ENCODE measurements at places on chromosomes 4 and X. TPM values are rescaled to one million over a fixed set of nuclear protein-coding genes. Genes with fewer than 3 reads are reported as not detected.

DNA sequence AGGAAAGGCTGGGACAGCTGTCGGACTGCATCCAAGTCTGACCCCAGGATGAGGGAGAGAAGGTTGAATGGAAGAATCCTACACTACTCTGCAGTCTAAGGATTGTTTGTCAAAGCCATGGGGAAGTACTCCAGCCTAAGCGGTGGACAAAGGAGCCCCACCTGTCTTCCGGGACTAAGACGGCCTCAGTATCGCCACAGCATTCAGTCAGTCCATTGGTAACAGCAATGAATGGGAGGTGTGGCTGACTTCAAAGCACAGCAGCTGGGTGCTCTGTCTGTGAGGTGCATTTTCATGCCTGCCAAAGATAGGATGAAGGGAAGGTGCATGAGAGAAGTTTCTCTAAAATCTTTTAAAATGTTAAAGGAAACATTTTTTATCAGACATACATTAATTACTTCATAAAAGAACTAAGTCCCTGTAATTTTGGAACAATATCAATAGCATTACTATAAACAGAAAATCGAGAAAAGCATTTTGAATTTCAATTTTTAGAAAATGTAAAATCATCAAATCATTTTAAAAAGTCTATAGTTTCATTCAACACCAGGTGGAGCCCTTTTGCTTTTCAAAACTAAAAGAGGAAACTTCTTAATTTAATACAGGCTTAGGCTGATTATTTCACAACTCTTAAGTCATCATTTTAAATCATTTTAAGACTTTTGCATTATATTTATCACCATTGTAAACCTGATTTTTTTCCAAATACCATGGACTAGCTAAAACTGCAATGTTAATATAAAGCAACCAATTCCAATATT lies 27.6 kb upstream of the INTU start:
- DNase-seq, result no peak

DNA sequence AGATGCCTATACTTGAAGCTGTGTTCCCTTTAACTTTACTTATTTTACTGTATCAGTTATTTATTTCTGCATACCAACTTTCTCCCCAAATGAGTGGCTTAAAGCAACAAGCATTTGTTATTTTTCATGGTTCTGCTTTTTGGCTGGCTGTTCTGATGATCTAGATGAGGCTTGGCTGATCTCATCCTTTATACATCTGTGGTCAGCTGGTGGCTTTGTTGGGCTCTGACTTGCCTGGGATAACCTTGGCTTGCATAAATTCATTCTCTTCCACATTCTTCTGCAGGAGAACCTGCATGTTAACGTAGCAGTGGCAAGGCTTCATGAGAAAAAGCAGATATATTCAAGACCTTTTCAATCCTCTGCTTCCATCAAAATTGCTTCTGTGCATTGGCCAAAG lies 1317.6 kb downstream of the ADGRL3 start:
- no peak for DNase-seq

- DNase-seq, result no peak
Measured at GRCh38 chr4:24568425-24568824, 15.9 kb downstream of the DHX15 start.

- DNase-seq, result no peak
Measured at GRCh38 chr4:28010577-28011240, 1150.1 kb downstream of the STIM2 start.

DNA sequence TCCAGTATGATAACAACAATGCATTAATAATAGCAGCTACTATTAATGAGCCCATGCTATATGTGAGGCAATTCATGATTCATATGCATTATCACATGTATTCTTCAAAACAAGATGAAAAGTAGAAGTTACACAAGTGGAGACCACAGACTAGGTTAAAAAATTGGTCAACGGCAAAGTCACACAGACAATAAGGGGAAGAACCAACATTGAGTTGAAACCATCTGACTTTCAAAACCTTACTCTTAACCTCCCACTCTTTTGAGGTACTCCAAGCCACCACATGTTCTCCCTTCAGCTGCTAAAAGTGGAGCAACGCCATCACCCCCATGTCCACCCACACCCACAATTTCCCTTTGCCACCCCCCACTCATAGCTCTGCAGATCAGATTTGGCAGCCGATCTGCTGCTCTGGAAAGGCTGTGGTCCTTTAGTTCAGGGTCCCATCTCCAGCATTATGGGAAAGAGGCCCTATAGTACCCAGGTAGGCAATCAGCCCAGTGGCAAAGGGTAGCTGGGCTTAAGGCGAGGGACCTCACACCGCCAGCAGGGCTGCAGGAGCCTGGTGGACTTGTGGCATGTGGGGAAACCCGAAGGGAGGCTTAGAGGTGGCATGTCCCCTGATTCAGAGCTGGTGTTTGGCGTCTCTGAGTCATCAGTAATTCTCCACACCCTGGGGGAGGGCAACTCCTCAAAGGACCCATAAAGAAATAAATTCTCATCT lies 33.5 kb upstream of the CYBB start:
- peak; percentile 85 for DNase-seq

Gene ZFYVE28
- total RNA-seq, result 13.8 TPM

DNA sequence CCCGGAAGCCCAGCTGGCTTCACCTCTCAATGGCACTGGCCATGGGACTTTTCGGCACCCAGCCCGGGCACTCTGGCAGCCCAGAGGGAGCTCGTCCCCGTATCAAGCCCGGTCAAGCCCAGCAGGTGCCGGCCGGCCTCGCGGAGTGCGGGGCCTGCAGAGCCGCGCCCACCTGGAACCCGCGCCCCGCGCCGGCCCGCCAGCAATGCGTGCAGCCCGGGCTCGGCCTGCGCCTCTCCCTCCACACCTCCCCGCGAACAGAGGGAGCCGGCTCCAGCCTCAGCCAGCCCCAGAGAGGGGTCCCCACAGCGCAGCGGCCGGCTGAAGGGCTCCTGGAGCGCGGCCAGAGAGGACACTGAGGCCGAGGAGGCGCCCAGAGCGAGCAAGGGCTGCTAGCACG lies 133.6 kb upstream of the FRG1 start:
- no peak for DNase-seq

DNA sequence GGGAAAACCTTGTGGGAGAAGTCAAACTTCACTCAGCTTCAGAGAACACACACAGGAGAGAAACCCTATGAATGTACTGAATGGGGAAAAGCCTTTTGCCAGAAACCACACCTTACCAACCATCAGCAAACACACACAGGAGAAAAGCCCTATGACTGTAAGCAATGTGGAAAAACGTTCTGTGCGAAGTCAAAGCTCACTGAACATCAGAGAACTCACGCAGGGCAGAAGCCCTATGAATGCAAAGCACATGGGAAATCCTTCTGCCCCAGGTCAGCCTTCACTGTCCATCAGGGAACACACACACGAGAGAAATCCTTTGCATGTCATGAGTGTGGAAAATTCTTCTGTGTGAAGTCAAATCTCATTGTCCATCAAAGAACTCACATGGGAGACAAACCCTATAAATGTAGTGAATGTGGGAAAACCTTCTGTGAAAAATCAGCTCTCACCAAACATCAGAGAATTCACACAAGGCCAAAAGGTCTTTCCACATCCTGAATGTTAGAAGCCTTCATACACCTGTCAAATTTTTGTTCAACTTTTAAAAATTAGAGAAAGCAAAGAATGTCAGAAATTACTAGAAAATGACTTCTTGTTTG lies 199.4 kb downstream of the SMIM20 start:
- no peak for DNase-seq

Gene TLR10
- total RNA-seq, result not detected

GRCh38 chrX:47160781-47161180 lies 15.8 kb downstream of the RBM10 start:
- DNase-seq, result no peak

GRCh38 chrX:136210243-136210642 lies 41.0 kb downstream of the MAP7D3 start:
- no peak for DNase-seq

DNA sequence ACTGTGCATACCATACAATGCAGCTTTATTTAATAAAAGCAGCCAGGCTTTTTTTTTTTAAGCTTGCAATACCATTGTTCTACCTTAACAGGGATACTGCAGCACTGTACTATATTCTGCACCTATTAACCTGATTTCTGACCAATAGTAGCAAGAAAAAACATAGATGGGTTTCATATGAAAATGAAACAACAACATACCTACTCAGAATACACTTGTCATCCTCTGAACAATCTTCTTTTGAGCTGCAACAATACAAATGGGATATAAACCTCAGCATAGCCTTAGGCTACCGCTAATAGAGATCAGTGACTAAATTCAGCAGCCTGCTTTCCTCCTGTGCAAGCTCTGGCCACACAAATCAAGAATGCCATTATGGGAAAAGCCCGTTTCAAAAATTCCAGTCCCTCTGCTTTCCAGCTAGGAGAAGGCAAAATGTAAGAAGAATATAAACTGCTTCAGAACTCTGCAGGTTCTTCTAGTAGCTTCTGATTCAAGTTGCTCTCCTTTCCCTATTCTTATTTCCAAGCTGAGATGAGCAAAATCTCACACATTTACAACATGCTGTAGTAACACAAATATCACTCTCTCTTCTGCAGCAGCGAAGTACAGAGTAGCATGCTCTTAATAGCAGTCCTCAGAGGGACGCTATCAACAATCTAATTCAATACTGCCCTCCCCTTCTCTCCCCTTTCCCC lies 143.4 kb downstream of the KLHL13 start:
- no peak for DNase-seq

DNA sequence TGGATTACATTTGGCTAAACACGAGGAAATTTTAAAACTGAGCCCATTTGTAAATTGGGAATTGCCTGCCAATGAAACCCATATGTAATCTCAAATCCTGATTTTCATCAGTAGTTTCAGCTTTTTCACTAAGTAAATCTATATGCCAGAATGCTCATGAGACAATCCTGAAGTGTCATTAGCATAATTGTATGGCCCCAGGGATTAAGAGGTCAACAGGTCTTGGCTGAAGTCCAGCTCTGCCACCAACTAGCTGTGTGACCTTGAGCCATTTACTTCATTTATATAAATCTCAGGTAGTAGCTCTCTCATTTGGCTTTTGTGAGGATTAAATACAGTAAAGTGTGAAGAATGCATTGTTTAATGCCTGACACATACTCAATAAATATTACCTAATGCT lies 320.5 kb upstream of the EMCN start:
- no peak for DNase-seq

DNA sequence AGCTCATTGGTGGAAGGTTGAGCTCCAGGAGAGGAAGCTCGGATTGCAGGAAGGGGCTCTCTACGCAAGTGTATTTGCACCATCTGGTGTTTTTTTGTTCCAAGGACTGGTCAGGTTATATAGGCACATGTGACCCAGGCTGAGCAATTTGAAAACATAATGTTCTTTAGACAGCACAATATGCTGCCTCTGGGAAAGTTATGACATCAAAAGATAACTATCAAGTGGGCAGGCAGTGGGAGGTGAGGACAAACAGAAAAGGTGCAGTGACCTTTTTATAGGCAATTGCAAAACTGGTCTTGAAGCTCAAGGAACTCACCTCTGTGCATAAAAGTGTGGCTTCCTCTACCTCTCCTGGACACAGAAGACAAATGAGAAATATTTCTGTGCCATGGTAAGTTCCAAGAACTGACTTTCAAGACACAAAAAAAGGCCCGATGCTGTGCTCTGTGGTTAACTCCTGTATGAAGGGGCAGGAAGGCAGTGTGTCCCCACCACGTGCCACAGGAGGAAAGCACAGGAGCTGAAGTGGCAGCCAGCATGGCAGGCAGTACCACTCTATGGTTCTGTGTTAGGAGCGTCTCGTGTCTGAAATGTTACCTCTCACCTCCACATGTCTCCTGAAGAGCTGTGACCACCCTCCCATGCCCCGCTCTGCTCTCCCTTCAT lies 128.6 kb downstream of the SHROOM3 start:
- DNase-seq, result no peak
